ENCODE measurements at places on chromosomes 5 and 9.
A peak's percentile ranks its signal among the peaks of the same experiment; 100 is the strongest.

DNA sequence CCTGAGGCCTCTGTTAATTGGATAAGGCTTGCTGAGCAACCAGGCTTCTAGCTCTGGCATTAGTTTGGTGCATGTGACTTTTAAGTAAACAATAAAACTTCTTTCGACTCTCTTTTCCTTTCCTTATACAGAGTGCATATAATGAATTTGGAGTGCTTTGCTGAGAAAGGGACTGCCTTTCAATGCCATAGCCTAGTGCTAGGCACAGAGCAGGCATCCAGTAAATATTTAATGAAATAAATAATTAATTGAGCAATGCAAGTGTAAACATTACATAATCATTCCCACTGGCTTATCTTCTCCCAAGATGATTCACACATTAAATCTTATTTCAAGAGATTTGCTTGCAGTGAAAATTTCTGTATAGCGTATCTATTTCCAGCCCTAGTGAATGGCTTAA, 74.1 kb downstream of the NMUR2 start:
- no peak for DNase-seq

GRCh38 chr5:35921930-35922329, 16.5 kb downstream of the CAPSL start:
- no peak for DNase-seq

GRCh38 chr5:9545992-9546851, at the start of gene SEMA5A:
TSS of gene SEMA5A (minus strand) at chr5:9546075. CDS start at chr5:9379946, 166,129 bp downstream.
- peak; percentile 79 for DNase-seq

DNA sequence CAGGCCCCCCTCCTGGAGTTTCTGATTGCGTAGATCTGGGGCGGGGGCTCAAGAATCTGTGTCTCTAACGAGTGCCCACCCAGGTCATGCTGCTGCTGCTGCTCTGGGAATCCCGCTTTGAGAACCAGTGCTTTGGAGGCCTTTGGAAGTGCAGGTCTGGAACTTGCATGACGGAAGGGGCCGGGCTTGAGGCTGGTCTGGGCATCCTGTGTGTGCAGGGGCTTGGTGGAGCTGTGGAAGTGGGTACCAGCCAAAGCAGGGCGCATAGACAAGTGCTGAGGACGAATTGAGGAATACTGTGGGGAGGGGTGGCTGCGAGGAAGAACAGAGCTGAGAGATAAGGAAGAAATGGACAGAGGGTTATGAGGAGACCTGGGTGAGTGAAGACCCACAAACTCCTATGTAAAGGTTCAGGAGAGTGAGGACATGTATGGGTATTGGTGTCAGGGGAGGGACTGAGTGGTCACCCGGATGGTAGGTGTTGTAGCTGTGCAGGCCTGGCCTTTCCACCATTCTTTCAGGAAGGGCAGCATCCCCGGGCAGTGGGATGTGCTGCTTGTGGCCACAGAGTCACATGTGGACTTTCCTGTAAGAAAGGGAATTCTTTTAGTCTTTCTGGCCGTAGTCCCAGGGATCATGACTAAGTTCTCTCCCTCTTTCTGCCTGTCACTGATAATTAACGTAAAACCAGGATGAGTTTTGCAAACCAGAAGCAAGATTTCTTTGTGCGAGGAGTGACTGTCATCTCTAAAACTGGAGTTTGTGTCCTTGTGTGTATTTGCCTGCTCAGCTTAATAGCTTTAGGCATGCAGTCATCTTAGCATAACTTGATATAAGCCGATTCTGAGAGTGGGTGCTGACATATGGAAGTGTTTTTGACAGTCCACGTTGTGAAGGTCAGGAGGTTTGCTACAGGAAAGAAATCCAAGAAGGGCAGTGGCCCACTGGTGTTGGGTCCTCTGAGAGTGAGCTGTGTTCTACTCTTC, 43.3 kb upstream of the TJP2 start:
- no peak for DNase-seq

GRCh38 chr9:109535365-109535764, 37.3 kb upstream of the PTPN3 start:
- no peak for DNase-seq

DNA sequence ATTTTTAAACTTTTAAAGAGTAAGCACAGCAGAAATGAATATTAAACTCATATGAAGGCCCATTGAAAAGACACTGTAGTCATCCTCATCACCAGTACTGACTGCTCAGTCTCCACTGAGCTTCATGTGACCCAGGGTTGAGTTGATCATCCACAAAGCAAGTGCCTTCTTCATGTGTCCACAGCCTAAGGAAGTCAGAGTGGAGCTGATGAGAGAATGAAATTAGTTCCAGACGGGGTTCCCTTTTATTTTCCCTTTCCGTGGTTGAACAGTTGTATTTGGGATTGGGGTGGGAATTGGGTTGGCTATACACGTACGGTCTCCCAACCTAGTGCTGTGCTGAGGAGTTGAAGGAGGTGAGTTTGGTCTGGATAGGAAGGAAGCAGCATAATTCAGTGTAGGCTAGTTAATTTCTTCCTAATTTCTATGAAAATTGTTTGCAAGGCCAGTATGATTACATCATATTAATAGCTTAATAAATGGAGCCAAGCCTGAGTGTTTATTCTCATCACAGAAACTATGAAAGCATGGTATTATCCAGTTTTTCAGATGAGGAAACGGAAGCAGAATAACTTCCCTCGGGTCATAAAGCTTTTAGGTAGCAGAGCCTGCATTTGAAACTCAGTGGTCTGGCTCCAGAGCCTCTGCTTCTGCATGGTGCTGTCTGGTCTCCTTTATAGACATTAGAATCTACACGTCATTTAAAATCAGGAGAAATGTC, 103.9 kb upstream of the DMRT1 start:
- no peak for DNase-seq

- DNase-seq = no peak
Observed at GRCh38 chr9:98217255-98217654, 24.8 kb upstream of the CORO2A start.

- DNase-seq = no peak
Observed at GRCh38 chr5:93789173-93790067, 48.0 kb upstream of the POU5F2 start.

DNA sequence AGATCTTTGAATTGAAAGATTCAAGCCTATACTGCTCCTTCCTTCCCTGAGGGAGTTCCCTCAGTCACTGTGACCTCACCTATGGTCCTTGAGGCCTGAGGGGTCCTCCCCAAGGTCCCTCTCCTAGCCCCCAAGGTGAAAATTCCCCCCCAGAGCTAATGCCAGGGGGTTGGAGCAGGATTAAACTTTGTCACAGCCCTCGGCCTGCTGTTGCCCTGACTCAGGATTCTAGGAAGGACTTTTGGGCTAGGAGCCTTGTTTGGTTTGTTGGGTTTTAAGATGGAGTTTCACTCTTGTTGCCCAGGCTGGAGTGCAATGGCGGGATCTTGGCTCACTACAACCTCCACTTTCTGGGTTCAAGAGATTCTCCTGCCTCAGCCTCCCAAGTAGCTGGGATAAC, 123.2 kb downstream of the C5orf15 start:
- DNase-seq = no peak

Data from muscle of arm (tissue), 14 donors.